ENCODE measurements at places on chromosomes 4 and X.

- DNase-seq, result no peak
These were observed 108.8 kb downstream of the SPRY1 start for GRCh38 chr4:123505095-123506010.

- no peak for DNase-seq
These were observed 68.5 kb downstream of the UBA6 start for GRCh38 chr4:67632492-67632891.

DNA sequence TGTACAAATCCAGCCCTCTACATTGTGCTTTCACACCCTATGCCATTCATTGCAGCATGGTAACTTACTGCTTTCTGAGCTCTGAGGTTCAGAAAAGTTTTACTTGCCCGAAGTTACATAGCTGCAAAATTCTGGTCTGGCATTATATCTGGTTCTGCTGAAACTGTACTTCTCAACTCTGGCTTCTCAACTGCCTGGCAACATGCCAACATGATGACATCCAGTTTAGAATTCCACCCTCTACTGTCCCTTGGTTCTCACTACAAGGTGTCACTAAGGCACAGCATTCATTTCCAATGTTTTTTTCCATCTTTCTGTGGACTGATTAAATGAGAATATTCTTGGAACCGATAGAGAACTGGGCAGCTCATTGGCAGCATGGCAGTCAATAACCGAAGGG lies 242.9 kb upstream of the PRPS2 start:
- no peak for DNase-seq

DNA sequence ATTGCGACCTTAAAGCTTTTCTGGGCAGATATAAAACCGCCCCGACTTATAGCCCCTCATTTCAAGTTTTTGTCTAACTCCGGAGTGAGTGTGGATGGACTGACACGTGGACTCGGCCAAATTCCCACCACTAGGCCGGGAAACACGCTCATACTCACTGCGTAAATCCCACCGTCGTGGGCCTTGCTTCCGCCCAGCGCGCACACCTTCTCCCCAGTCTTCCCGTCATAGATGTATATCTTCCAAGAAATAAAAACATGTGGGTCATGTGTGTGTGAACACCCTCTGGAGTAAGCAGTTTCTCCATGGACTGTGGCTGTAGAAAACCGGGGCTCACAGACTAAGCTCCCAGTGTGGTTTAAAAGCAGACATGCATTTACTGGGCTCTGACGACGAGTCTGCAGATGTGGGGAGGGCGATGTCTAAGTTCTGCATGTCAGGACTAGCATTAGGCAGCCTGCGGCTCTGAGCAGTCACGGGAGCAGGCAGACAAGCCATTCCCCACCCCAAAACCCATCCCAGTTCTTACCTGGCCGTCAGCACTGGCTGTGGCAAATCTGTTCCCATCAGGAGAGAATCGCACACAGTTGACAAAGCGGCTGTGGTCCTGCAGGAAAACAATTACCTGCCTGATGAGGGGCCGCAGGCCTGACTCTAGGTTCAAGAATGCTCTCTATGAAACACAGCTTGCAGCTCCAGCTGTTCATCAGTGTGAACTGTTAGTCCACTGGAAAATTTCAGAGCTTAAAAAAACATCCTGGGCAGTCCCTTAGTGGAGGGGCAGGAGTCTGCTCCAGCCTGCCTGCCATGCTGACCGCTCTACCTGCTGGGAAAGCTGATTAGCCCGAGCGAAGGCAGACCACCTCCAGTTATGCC lies 28.2 kb downstream of the WDR1 start:
- DNase-seq, result no peak

- DNase-seq, result no peak
These were observed 298.5 kb upstream of the BMP3 start for GRCh38 chr4:80732010-80732409.

DNA sequence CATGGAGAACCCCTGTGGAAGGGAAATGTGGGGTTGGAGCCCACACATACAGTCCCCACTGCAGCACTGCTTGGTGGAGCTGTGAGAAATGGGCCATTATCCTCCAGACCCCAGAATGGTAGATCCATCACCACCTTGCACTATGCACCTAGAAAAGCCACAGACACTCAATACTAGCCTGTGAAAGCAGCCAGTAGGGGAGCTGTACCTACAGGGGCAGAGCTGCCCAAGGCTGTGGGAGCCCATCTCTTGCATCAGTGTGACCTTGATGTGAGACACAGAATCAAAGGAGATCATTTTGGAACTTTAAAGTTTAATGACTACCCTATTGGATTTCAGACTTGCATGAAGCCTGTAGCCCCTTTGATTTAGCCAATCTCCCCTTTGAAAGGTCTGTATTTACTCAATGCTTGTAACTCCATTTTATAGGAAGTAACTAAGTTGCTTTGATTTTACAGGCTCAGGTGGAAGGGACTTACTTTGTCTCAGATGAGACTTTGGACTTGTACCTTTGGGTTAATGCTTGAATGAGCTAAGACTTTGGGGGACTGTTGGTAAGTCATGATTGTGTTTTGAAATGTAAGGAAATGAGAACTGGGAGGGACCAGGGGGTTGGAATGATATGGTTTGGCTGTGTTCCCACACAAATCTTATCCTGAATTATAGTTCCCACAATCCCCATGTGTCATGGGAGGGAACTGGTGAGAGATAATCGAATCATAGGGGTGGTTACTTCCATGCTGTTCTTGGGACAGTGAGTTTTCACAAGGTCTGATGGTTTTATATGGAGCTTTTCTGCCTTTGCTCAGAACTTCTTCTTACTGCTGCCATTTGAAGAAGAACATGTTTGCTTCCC lies 352.6 kb downstream of the INPP4B start:
- no peak for DNase-seq
